OCI-M1 (cell line): ENCODE measurements at places on chromosomes 6 and 20.

DNA sequence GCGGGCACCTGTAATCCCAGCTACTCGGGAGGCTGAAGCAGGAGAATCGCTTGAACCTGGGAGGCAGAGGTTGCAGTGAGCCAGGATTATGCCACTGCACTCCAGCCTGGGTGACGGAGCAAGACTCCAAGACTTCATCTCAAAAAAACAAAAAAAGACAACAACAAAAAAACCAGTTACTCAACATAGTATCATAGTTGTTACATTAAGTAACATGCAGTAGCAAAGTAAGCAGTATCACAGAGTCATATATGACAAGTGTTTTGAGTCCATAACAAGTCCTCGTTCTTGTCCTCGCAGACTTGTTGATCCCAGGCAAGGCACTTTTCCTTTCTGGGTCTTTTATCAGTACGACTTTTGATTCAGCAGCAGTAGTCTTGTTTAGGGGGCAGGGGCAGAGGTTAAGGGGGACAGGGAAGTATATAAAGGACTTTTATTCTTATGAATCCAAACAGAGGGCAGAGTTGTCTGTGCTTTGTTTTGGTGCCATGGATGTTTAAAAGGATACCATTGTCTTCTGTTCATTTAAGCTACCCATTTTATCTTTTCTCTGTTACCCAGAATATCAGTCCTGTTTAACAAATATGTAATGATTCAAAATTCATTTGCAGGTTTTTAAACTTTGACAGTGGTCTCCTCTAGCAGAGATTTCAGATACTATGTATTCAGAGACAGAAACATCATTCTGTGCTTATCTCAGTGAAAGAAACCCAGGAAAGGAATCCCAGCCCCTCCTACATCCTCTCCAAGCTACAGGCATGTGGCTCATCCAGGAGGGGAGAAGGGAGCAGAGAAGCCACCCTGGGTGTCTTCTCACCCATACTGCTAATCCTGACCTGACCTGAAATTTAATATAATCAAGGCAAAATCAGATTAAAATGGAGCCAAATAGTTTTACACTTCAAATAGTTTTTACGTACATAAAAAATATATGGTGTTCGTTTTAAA is 137.9 kb upstream of the EDN1 start:
- no peak for DNase-seq

- DNase-seq, result peak; percentile 78
Observed at GRCh38 chr6:82006027-82006738, 241.4 kb downstream of the IBTK start.

GRCh38 chr6:100001915-100002388 is 7.9 kb upstream of the MCHR2 start:
- peak; percentile 84 for DNase-seq

DNA sequence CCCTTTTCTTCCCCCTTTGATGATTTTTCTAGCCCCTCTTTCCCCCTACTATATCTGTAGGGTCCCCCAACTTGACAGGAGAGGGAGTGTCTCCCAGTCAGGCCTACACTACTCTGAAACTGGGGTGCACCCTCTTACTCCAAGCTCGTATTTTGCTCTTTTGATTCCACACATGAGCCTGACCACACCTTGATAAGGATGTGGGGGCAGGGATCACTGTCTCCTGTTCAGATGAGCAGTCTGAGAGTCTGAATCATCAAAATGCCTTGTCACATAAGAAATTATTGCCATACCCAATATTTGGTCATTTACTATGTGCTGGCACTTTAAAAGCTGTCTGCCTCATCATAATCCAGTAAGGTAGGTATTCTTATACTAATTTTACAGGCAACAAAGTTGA is 15.9 kb downstream of the PNPLA1 start:
- peak; percentile 15 for DNase-seq

- DNase-seq, result no peak
Observed at GRCh38 chr20:7226156-7226555, 458.7 kb downstream of the BMP2 start.

DNA sequence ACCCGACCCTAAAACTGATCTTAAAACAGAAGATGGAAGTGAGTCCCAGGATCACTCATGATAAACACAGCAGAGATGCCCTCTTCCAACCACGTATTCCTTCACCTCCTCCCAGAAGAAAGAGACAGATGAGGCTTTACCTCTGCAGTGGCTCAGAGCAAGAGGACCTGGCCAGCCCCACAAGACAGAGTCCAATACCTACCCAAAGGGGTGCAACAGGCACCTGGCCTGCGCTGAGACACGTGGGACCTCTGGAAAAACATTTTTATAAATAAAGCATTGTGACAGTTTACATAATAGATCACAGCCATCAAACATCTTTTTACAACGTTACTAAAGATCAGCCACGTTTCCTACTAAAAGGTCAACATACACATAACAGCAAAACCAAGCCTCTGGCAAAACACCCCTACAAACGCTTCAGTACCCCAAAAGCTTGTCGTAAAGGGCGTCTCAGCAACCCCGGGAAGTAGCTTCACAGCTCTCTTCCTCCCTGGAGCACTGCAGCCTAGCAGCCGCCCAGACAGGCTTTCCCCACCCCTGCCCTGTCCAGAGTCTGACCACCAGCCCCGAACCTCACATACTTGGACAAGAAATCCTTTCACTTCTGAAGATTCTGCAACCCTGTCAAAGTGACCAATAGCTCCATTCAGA is 2.9 kb downstream of the TAF4 start:
- no peak for DNase-seq

- no peak for DNase-seq
Observed at GRCh38 chr6:135581211-135581610, 83.7 kb upstream of the AHI1 start.

GRCh38 chr6:84103029-84103428 is 69.5 kb downstream of the MRAP2 start:
- no peak for DNase-seq

DNA sequence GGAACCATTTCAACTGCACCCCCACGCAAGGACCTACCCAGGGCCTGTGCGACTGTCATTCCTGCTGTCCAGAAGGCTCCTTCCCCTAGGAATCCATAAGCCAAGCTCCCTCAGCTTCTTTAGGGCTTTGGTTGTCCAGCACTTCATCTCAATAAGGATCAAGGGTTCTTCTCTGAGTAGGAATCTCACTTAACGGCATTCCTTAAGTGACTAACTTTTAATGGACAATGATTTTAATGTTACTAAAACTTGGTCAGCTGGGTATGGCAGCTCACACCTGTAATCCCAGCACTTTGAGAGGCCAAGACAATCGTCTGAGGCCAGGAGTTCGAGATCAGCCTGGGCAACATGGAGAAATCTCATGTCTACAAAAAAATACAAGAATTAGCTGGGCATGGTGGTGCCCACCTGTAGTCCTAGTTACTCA is 13.4 kb downstream of the UBE2V1 start:
- no peak for DNase-seq

GRCh38 chr6:73362869-73363536 is 545 bp downstream of the KHDC3L start:
- DNase-seq, result no peak

DNA sequence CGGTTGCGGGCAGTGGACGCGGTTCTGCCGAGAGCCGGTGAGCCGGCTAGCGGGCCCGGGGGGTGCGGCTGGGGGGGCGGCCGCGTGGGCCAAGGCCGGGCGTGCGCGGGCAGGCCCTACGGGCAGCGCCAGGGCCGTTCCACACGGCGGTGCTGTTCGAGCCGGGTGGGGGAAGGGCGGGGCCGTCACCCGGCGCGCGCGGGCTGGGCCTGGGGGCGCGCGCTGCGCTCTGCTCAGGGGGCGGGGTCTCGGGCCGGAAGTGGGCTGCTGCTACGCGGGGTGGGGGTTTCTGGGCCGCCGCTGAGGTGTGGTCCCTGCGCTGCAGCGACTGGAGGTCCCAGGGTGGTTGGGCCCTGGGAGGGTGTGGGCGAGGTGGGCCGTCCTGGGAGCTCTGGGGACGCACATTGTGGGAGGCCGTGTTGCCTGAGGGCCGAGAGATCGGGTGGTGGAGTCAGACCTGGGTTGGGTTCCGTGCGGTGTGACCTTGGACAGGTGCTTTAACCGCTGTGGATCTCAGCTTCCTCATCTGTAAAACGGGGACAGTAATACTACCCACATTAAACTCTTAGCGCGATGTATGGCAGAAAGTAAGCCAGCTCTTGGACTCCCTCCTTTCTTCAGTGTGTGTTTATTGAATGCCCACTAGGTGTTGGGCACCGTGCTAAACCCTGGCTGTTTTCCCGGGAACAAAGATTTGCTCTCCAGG is 391 bp downstream of the MAPRE1 start:
- DNase-seq, result peak; percentile 89

DNA sequence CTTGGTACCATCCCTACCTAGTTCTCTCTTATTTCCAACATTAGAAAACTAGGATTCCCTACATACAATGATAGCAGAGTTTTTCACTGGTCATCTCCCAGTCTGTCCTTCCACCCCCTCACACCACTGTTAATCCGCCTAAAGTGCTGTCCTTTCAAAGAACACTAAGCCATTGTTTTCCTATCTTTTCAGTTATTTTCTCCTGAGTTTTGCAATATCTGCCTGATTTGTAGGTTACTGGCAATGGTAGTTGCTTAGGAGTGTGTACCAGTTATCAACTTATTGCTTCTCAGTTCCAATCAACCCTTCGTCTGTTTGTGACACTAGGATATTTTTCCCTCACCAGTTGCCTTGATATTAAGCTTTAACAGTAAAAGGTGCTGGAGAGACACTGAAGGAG is 135.0 kb downstream of the EPM2A start:
- DNase-seq, result no peak

GRCh38 chr20:57439432-57439831 is 48.2 kb downstream of the RBM38 start:
- DNase-seq, result no peak

DNA sequence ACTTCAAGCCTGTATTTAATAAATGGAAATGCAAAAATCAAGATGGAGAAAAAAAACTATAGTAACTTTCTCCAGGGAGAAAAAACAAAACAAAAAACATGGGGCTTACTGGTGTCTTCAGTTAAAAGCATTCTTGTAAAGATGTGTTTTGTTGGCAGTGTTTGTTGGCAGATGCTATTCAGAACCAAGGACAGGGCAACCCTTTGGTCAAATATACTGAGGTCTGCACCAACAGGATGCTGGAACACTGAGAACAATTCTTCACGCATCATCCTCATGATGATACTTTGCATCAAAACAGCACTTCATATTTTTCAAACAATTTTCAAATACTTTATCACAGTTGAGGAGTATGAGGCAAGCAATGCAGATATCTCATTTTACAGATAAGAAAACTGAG is 63.7 kb upstream of the CBLN4 start:
- DNase-seq, result no peak

GRCh38 chr6:68988698-68989097 is 353.6 kb downstream of the ADGRB3 start:
- DNase-seq, result no peak

DNA sequence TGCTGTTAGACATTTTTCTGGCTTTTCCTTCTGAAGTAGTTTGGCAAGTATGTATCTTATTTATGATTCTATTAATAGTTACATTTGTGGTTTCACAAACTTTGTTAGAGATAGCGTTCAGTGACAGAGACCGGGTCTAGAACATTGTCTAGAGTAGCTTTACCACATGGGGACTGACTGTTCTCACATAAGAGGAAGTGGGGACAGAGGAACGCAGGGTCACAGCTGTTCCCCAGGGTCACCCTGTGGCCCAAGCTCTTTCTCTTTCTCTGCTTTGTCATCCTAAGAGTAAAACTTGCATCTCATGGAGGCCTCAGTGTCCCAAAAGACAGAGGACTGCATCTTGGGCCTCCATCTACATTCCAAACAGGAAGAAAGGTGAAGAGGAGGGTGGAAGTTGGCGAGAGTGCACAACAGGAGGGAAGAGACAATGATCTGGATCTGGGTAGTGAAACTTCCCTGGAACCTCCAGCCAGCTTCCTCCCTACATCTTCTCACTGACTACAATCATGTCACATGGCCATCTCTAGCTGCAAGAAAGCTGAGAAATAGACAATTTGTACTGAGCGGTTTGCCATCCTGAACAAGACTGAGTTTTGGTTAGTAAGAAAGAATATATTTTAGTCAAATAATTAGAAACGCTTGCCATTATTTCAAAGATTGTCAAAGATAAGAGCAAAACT is 645.8 kb upstream of the ARID1B start:
- peak; percentile 67 for DNase-seq

DNA sequence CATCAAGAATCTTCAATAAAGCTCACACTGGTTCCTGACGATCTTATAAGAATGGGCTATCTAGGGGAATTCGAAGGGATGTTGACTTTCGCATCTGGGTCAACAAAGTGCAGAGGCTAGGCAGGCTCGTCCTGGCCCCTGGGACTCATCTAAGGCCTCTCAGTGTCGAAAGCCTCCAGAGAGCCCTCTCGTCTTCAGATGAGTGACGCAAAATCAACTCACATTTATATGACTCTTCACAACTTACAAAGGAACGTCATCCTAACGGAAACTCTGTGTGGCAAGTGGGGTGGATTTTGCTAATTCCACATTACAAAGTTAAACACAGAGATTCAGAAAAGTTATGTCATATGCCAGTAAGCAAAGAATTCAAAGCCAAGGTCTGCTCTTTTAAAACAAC is 270.5 kb upstream of the EXOC2 start:
- DNase-seq, result no peak

GRCh38 chr6:37617073-37617472 is 80.6 kb downstream of the MDGA1 start:
- no peak for DNase-seq

GRCh38 chr6:24430086-24430485 is 27.4 kb downstream of the MRS2 start:
- no peak for DNase-seq

- DNase-seq, result no peak
Observed at GRCh38 chr6:18820725-18821124, 433.6 kb downstream of the RNF144B start.

DNA sequence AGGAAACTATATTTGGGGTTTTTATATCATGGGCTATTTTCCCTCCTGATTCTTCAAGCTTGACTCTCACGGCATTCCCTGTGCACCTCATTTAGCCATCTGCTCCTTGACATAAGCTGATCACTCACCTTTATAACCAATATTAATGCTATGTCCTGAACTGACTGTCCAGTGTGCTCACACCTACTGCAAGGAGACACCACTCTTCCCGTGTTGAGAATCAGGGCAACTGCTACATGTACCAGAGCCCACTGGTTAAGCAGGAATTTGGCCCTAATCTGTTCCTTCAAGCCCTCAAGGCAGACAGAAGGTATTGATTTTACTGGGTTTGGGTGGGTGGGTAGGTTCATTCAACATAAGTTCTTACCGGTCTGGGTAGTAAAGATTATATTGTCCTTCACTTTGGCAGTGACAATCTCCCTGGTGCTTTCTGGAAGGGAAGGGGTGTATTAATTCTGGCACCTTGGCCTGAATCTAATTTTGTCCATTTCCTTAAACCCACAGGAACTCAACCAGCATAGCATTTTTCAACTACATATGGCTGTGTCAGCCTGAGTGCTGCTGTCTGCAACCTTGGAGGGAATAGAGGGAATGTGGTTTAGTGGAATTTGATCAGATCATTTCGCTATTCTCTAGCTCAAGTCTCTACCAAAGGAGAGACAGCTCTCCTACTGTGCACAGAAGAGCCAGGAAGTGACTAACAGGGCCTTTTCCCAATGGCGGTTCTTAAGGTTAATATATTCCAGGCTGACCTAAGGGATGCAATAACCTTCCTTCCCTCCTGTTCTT is 293.2 kb downstream of the BTBD9 start:
- DNase-seq, result no peak

GRCh38 chr6:136887953-136888352 is 34.1 kb upstream of the SLC35D3 start:
- DNase-seq, result peak; percentile 46

GRCh38 chr20:35697696-35698297 is 1.4 kb downstream of the NFS1 start:
- no peak for DNase-seq

GRCh38 chr6:135170849-135171248 is 10.3 kb upstream of the MYB start:
- no peak for DNase-seq

- peak; percentile 76 for DNase-seq
Observed at GRCh38 chr6:43310624-43311023, 2.0 kb upstream of the CRIP3 start.
